Activated CD4-positive, alpha-beta T cell treated with anti-CD3 and anti-CD28 coated beads, Interleukin-2, amount 50 U/mL, for 48 hours (primary cell): ENCODE measurements at places on chromosomes 16 and 17.

GRCh38 chr16:83023640-83024039, 396.9 kb downstream of the CDH13 start:
- no peak for DNase-seq

DNA sequence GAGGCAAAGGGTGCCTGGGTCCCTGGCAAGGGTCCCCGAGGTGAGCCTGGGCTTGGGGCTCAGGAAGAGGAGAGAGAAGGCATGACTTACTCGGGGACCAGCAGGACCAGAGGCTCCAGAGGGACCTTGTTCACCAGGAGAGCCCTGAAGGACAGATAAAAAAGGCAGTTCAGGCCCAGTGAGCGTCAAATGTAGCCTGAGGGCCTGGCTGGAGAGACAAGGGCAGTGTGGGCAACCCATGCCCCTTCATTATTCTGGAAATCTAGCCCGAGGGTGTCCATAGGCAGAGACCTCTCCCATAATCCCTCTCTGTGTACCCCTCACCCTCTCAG, 14.1 kb downstream of the COL1A1 start:
- DNase-seq, result no peak

DNA sequence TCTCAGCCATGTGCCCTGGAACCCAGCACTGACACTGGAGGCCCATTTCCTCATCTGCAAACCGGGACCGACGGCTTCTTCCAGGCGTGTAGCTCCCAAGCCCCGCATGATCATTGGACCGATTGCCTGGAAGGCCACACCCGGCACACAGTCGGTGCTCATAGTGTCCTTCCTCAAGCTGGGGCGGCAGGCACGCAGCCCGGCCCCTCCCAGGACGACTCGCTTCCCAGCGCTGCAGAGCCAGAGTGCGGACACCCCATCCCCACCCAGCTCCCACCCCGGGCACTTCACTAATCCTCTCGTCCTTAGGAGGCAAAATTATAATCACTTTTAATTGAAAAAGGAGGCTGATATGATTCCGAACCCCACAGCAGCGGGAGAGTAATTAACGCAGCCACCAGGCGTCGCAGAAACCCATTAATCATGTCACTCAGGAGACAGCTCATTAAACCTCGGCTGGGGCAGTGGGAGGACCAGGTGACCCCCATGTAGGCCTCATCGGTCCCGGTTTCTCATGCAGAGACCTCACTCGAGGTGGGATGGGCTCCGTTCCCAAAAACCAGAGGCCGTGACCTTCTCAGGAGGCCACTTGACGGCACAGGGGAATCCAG, 33.1 kb downstream of the ZNF469 start:
- no peak for DNase-seq

DNA sequence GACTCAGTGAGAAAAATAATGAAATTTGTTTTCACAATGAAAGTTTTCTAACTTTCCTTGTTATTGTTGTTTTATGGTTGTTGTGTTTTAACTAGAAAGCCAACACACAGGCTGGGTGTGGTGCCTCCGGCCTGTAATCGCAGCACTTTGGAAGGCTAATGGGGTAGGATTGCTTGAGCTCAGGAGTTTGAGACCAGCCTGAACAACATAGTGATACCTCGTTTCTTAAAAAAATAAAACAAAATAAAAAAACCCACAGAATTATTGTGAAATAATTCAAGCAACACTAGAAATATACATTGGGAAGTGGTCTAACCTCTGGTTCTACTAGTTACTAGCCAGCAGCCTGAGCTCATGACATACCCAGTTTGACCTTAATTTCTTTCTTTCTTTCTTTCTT, 630 bp downstream of the MILR1 start:
- no peak for DNase-seq

GRCh38 chr17:74858672-74859458, 820 bp downstream of the GRIN2C start:
- DNase-seq, result no peak

DNA sequence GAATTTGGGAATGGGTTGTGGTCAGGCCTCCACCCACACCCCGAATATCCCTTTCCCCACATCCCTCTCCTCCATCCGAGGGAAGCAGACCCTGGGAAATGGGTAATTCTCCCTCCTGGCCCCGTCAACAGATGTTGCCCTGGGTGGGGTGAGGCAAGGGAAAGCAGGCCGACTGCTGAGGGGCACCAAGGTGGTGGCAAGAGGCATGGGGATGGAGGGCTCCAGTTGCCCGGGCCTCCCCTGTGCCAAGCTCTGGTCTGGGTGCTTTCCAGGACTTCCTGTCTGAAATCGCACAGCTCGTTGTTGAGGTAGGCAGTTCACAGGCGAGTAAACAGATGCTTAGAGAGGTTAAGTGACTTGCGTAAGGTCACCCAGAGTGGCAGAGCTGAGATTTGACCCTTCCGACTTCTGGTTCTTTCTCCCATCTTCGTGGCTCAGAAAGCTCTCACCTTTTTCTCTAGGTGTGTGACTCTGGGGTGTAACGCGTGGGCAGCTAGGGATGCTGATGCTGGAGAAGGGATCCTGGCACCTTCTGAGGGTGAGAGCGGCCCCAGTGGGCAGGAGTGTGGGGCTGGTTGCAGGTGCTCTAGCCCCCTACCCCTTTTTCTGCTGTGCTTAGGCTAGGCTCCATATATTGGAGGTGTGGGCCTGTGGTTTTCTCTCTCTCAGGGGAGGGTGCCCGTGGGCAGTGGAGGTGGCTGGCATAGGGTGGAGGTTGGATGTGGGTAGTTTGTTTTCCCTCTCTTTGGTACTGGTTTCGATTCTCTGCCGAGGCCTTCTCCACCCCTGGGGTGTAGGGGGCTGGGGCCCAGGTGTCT, 17.2 kb downstream of the RARA start:
- DNase-seq, result peak; percentile 47

DNA sequence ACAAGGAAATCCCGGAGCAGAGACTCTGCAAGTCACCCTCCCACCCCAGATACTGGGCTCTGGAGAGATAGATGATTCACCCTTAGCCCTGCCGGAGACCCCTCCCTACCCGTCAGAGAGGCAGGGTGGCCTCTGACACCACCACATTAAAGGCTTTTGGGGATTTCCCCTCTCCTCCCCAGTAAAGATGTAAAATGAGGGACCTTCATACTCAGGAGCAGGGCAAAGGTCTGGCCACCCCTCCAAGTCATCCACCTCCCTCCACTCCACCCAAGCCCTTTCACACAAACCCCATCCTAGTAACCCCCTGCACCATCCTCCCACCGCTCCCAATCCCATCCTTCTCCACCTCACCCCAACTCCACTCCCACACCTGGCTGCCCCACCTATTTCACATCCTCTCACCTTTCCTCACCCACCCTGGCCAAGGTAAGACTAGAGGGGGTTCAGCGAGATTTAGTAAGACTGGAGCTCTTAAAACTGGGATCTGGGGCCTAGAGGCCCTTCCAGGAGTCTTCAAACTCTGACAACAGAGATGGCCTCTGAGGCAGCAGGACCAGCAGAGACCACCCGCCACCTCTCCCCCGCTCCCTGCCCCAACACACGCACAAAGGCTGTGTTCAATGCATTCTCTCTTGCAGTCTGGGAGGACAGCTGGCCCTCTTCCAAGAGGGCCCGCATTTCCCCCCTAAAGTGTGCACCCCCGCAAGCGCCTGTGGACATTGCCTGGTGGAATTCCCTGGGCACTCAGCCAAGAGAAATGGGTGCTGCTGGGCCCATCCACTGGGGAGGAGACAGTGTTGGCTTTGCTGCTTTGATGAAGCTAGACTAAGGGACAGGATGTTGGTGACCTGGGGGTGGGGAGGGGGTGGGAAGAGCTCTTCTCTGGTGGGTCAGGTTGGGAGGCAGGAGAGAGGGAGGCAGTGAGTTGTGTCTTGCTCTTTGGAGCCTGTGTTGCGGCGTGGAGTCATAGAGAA, 1.1 kb downstream of the ABAT start:
- DNase-seq, result peak; percentile 64
